ENCODE measurements at places on chromosomes 3 and 15. TPM values are rescaled to one million over a fixed set of nuclear protein-coding genes. Genes with fewer than 3 reads are reported as not detected.

BOC gene
- total RNA-seq, result 2.4 TPM

- DNase-seq, result no peak
Observed at GRCh38 chr3:12955651-12956315, 114.4 kb upstream of the RPL32 start.

DNA sequence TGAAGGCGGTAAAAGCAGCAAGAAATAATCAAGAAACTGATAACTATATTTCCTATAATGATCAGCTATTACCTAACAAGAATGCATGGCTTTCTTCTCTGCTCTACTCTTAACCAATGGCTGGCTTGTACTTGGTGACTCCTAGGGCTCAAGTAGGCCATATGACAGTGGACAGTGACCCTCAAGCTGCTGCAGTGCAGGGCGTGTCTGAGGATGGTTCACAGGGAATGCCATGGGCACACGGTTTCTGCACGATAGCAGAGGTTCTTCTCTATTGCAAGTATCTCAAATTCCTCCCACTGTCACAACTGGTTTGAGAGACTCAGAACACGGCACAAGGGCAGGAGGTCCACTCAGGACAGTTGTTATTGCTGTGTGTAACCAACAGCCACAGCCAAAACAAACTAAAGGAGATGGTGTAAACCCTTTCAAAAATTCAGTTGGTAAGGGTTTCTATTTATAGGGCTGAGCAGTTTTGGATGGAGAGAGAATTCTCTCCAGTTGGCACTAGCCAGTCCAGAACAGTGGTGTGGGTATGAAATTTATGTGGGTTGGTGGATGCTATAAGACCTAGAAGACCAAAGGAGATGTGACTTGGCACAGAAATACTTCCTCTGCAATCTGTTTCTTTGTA lies 103.2 kb upstream of the ST8SIA2 start:
- no peak for DNase-seq

DNA sequence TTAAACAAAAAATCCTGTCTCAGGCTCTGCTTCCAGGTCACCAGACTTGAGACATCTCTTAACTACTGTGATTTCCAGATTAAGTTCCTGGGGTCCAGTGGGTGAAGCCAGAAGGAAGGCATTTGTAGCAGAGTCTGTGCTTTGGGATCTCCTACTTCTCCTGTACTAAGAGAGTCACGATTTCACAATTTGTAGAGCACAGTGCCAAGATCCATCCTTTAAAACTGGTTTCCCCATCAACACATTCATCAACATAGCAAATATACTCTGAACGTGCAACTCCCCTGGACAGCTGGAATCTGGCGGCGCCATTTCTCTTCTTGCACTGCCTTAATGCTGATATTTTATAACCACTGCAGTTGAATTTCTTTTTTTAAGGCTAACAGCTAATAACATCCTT lies 33.2 kb downstream of the CDCP1 start:
- DNase-seq, result peak; percentile 39

DNA sequence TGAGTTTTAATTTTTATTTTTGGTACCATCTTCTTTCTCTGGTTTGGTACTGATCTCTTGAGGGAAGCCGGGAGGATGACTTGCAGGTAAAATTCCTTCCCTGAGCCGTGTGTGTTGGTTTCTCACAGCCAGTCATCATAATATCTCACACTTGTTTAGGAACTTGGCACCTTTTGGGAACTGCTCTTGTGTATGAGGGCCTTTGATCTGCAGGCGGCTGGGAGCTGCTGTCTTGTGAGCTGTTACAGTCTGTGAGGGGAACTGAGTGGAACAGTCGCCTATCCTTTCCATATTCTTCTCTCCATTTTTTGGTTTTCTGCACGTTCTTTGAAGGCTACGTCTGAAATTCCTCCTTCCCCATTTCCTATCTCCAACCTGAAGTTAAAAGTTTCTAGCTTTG lies 75.2 kb downstream of the CACNA2D3 start:
- no peak for DNase-seq

THAP10 gene
- total RNA-seq, result 8.9 TPM

- no peak for DNase-seq
Observed at GRCh38 chr15:63373330-63373729, 8.3 kb downstream of the CA12 start.
